DMS79 (cell line): ENCODE measurements at places on chromosomes 12 and 14.

GRCh38 chr12:96336489-96336888, 63.8 kb downstream of the CDK17 start:
- no peak for DNase-seq

DNA sequence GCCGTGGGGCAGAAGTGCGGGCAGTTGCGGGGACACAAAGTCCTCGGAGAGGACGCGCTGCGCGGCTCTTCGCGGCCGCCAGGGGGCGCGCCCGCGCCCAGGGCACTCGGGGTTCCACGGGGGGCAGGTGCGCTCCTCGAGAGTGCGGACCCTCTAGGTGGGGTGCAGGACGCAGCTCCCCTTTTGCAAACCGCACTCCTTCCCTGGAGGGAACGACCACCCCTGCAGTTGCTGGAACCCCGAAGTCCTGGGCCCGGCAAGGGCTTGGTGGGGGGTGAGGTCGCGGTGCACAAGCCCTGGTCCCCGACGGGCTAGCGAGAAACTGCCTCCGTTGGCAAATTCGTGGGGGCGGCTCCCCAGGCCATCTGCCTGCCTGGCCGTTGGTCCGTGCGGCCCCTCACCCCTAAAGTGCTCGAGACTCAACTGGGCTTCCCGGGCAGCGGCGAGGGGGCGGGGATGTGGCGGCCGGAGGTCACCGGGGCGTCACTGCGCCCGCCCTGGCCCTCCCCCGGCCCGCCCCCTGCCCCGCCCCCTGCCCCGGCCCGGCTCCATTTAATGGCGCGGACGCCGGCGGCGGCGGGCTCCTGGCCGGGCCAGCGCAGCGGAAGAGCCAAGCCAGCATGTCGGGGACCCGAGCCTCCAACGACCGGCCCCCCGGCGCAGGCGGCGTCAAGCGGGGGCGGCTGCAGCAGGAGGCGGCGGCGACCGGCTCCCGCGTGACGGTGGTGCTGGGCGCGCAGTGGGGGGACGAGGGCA, at the start of gene ADSS1:
ADSS1 (plus strand) TSS at position 579 of the 756 bp plus-strand sequence; CDS start at position 621, 42 bp downstream.
- DNase-seq = no peak

GRCh38 chr14:20197459-20197858, 6.8 kb downstream of the OR11G2 start:
- DNase-seq = no peak

DNA sequence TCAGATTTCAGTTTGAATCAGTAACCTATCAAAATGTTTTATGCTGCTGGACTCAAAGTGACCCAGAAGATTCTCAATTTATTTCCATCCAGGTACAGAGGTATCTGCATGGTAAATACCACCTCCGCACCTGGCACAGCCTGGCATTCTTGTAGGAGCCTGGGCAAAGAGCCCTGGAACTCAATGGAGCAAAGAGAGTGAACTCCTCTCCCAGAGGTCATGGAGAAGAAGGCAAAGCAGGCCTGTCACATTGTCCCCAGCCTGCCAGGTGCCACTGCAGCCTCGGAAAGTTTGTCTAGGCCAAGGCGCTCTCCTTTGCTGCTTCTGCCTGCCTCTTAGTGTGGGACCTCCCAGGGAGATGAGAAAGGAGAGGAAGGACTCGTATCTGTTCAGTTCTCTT, 319.8 kb downstream of the ZFP36L1 start:
- DNase-seq = peak; percentile 50

- DNase-seq = peak; percentile 23
These were observed 156.5 kb downstream of the PRKCH start for GRCh38 chr14:61477712-61478462.

- no peak for DNase-seq
These were observed 10.5 kb downstream of the PALS1 start for GRCh38 chr14:67251573-67252226.

- DNase-seq = no peak
These were observed 222.4 kb upstream of the AMIGO2 start for GRCh38 chr12:47302111-47302671.

GRCh38 chr14:84532016-84532415, 997.9 kb upstream of the FLRT2 start:
- no peak for DNase-seq

DNA sequence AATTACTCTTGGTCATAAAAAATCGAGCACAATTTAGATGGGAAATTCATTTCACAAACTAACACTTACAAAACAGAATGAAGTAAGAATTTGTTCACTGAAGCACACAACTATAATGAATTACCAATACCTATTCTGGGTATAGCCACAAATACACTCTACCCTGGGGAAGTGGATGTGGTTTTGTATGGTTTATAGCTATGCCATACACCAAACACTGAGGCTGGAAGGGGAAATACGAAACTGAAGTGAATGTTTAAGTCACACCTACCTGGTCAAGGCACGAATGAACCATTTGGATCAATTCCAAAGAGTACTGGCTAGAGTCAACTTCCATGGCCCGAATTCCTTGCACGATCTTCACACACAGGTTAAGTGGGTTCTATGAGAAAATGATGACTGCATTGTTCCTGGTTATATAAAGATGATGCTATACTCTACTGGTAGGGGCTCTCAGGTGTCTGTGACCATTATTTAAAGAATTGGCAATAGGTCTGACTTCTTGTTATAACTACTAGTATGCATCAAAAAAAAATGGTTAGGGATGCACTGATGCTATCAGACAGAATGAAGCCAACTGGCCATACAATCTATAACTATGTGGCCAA, 12.8 kb downstream of the NEK9 start:
- DNase-seq = no peak

- no peak for DNase-seq
These were observed 10.6 kb downstream of the SEL1L start for GRCh38 chr14:81523016-81523415.

DNA sequence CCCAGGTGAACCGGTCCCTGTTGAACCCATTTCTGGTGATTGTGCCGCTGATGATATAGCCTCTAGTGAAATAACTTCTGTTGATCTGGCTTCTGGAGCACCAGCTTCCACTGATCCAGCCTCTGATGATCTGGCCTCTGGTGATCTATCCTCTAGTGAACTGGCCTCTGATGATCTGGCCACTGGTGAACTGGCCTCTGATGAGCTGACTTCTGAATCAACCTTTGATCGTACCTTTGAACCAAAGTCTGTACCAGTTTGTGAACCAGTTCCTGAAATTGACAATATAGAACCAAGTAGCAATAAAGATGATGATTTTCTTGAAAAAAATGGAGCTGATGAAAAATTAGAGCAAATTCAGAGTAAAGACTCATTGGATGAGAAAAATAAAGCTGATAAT, 59.1 kb downstream of the ATF7IP start:
- no peak for DNase-seq

DNA sequence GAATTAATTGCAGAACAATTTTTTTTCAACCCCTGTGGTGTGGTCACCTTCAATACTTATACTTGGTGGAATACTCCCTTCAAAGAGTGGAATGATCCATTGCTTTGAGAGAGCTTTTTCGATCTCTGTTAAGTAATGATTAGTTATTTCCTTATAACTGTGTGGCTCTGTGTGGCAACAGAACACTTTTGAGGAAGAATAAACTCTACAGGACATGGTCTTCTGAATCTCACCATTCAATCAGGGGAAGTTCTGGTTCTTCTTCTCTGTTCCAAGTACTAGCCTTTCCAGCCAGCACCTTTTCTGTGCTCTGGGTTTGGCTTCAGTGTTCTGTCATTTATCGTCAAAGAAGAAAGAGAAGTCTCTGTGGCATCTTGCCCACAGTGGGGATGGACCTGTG, 369.2 kb downstream of the ZFP36L1 start:
- no peak for DNase-seq

GRCh38 chr12:122835750-122836026, 431 bp downstream of the HIP1R start:
- no peak for DNase-seq

DNA sequence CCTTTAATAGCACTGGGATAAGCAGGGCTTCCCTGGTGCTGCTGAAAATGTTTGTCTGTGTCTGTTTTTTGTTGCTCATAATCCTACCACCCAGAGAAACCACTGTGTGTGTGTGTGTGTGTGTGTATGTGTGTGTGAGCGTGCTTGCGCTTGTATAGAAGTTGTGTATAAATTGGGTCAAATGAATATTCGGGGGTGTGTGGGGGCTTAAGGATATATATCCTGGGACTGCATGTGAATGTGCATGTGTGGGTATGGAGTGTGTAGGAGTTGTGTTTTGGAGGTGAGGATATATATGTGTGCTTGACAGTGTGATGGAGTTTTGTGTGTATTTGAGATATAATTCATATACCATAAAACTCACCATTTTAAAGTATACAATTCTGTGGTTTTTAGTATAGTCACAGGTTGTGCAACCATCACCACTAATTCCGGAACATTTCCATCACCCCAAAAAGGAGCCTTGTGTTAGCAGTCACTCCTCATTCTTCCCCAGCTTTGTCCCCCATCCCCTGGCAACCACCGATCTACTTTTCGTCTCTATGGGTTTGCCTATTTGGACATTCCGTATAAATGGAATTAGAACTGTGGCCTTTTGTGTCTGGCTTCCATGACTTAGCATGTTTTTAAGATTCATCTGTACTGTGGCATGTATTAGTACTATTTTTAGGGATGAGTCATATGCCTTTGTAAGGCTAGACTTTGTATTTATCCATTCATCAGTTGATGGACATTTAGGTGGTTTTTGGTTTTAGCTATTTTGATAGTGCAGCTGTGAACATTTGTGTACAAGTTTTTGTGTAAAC, 25.6 kb downstream of the TCTN1 start:
- no peak for DNase-seq

GRCh38 chr12:6627616-6628015, 8.1 kb downstream of the LPAR5 start:
- no peak for DNase-seq

GRCh38 chr14:74258764-74259035, 19.5 kb downstream of the VSX2 start:
- no peak for DNase-seq

DNA sequence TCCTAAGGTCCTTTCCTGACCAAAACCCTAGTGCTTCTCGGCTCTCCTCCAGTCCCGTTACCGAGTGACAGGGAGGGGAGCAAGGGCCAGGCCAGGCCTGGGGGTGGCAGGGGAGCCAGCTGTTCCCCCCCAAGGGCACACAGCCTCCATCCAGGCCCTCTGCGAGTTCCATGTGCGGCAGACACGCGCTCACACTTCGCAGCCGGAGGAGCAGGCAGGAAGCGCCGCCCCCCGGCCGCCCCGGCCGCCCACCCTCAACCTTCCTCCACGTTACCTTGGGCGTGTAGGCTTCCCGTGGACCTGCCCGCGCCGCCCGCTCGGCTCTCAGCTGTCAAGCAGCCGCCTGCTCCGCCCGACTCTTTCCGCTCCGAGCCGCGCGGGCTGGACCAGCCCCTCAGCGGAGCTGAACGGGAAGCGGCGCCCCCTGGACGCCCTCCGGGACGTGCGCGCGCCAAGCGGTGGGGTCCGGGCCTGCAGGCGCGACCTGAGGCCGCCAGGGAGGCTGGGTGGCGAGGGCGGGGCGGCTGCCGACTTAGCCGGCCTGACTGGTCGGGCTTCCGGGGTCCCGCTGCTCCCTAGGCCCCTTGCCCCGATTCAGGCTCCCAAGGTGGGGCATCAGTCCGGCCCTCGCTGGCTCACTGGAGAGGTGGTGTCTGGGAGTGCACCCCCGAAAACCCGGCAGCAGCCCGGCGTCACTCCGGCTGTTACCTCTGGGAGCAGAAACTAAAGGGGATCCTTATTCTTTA, at the start of gene CRACR2A:
CRACR2A (minus strand) TSS at position 369 of the 746 bp plus-strand sequence. CDS start 56,110 bp downstream, outside the sequence.
- no peak for DNase-seq

DNA sequence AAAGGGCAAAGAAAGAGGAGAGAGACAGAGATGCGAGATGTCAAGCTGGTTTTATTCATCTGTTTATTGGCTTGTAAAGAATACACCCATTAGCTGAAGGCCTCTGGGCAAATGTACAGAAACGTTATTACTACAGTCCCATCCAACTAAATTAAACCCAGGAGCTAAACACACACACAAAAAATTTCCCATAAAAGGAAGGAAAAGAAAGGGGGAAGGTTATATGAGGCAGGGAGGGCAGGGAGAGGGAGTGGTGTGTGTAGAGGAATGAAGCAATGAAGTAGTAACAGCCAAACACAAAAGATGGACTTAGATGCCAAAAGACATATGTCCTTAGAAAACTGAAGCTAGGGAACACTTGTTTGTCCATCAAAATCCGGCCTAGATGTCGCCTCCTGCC, 3.1 kb upstream of the MFAP5 start:
- DNase-seq = no peak

GRCh38 chr12:90653040-90653439, 301.9 kb downstream of the CCER1 start:
- no peak for DNase-seq

- no peak for DNase-seq
These were observed 233.2 kb downstream of the NRXN3 start for GRCh38 chr14:78403278-78403815.

GRCh38 chr12:93393425-93393824, 15.7 kb downstream of the NUDT4 start:
- no peak for DNase-seq

- no peak for DNase-seq
These were observed 91.9 kb downstream of the SLC24A4 start for GRCh38 chr14:92414690-92415445.

- DNase-seq = peak; percentile 29
These were observed 18.1 kb downstream of the MANSC1 start for GRCh38 chr12:12331896-12332295.

- no peak for DNase-seq
These were observed 47.9 kb downstream of the PPP1R12A start for GRCh38 chr12:79886917-79887519.

- no peak for DNase-seq
These were observed 112.1 kb upstream of the OVCH1 start for GRCh38 chr12:29609431-29610215.

DNA sequence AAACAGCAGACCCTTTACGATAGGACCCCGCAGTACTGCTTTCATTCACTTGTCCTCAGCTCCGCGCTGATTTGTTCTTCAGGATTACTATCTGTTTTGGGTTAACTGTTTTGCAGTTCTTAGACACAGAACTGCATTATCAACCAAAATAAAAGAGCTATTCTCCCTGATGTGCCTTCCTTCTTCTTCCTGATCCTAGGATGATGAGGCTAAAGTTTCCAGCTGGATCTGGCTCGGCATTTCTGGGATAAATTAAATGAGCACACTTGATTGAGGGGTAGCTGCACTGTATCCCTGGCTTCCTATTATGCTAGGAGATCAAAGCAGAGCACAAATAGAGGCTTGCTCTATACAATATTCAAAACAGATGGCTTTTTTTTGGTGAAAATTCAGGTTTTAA, 165.7 kb downstream of the FBXL14 start:
- DNase-seq = no peak

- DNase-seq = peak; percentile 81
These were observed at the start of gene DCTN2 for GRCh38 chr12:57546438-57547287. Gene DCTN2, minus strand, starts transcription at chr12:57547192. Its CDS starts 129 bp downstream, at chr12:57547063.
